ENCODE measurements at places on chromosomes 13 and 19. TPM values are rescaled to one million over a fixed set of nuclear protein-coding genes. Genes with fewer than 3 reads are reported as not detected.

RHPN2 gene
- 1.5 TPM for total RNA-seq

SCAMP4 gene
- total RNA-seq: 36.6 TPM

FLT1 gene
- 32.0 TPM for total RNA-seq

ZNF99 gene
- total RNA-seq: 0.32 TPM

RAB3D gene
- 33.5 TPM for total RNA-seq

CGB3 gene
- not detected for total RNA-seq

INSL3 gene
- total RNA-seq: not detected

ZNF729 gene
- not detected for total RNA-seq

HIPK4 gene
- not detected for total RNA-seq

BLOC1S3 gene
- 8.7 TPM for total RNA-seq

DNA sequence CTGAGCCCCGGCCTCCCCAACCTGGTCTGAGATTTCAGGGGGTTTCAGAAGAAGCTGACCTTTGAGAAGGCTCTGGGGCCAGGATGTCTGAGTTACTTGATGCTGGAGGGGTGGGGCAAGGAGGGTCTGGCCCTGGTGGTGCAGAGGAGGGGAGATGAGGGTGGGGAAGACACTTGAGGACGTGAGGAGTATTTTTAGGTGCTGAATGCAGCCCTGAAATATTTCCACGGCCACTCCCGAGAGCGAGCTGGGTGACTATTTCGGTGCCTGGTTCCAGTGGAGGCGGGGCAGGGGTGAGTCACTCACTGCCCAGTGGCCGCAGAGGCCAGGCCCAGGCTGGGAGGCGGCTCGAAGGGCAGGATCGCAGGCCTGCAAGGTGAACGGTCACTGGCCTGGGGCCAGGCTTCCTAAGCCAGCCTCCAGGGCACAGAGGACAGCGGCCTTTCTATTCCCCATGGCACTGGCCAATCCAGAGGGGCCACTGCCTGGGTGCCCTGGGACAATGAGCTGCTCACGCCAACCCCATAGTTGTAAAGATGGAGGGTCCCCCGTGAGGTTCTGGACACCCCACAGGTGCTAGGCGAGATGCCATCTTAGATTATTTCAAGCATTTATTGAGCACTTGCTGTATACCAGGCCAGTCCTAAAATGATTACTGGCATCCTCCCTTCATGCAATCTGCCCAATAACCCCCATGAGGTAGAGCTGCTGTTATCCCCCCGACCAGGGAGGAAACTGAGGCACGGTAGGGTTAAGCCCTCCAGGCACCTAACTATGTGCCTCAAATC, 19.7 kb upstream of the JUND start:
- DNase-seq: peak; percentile 95

- no peak for DNase-seq
Measured at GRCh38 chr13:106997696-106998095, 429.8 kb upstream of the ARGLU1 start.

DNA sequence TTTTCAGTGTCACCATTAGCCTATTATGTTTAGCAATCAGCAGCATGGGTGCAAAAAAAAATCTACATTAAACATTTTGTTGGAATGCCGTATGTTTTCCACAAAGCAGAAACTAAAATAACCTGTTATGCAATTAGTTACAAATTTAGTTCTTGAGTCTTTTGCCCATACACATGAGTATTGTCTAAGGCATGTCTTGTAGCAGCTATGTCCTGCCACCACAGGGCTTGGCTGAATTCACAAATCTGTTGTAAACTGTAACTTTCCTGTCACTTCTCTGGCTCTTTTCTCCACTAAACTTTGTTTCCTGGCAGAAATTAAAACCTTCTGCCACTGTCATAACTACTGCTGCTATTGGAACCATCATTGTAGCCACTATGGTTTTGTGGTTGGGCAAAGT, 277.9 kb upstream of the SPRY2 start:
- no peak for DNase-seq

- DNase-seq: no peak
Measured at GRCh38 chr19:771332-771785, 20.4 kb downstream of the MISP start.

DNA sequence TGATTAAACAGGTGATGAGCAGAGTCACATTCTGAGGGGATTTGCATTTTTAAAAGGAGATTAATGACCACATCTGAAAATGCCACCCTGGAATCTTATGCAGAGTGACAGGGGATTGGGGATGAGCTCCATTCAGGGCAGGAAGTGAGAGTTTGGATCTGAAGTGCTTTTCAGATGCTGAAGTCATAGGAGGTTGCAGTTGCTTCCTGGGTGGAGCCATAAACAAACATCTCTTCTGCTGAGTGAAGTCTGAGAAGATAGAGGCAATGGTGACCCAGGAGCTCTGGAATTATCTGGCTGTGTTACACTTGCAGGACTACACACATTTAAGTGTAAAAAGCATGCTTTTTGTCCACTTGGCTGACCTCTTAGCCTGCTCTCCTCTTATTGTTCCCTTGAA, 51.4 kb upstream of the PSG8 start:
- no peak for DNase-seq

DNA sequence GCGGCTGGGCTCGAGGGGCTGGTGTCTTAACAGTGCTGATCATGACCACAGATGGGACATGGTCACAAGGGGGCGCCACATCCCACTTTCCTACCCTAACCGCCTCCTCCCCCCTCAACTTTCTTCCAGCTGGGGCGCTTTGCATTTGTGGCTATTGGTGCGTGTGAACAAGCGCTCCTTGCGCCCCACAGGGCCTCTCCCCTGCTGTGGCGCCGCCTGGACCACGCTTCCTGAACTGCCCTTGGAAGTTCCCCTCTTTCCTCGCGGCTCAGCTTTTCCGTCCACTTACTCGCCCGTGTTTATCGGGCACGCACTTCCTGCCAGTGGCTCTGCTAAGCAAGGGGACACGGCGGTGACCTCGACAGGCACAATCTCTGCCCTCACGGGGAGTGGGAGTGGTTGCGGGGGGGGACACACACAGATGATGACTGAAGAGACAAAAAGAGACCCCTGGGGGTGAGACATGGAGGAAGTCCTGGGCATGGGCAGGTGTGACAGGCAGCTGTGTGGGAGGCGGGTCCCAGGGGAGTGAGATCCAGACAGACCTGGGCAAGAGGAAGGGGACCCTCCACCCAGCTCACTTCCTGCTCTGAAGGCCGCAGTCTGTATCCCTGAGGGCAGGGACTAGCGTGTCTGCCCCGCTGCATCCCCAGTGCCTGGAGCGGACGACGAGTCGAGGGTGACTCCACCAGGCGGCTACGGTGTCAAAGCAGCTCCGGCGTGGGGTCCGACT, 40.3 kb downstream of the ZNF787 start:
- DNase-seq: peak; percentile 89

- DNase-seq: no peak
Measured at GRCh38 chr13:100625447-100625846, 36.9 kb upstream of the GGACT start.

DNA sequence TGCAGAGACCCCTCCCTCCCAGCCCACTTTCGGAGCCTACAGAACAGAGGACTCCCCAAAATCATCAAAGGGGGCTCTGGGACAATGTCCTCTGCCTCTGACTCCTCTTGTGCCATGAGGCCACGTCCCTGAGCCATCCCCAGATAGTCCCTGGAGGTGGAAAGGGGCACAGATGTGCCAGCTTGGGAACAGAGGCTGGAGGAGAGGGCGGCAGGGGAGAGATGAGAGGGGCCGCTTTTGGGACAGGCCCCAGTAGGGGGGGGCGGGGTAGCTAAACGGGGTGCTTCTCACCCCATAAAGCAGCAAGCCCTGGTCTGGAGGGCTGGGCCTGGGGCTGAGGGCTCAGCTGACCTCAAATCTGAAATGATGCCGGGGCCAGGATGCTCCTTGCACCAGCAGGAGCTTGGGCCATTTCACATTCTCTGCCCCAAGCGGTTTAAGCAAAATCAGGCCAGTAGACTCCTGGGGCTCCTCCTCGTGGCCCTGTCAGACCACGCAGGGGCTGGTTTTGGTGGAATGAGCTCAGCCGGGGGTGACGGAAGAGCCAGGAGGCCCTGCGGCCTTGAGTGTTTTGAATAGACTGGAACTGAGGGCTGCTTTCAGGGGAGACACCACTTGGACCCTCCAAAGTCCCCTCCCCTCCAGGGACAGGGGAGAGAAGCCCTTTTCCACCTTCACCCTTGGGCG, 27.1 kb downstream of the ONECUT3 start:
- DNase-seq: no peak

DNA sequence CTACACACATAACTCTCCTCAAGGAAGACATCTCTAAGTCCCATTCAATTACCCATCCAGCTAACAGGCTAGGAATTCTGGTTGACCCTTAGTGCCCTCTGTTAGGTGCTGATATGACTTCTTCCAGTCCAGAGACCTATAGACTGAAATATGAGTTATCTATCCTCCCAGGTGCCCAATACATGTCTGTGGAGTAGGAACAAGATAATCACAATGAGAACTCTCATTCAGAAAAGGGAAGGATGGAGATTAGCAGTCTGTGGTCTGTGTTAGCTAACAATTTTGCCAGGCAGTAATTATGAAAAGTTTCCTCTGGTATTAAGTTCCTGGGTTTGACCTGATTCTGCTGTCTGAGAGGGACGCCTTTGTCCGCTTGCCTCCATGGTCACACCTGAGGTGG, 44.2 kb upstream of the SLAIN1 start:
- DNase-seq: no peak

DNA sequence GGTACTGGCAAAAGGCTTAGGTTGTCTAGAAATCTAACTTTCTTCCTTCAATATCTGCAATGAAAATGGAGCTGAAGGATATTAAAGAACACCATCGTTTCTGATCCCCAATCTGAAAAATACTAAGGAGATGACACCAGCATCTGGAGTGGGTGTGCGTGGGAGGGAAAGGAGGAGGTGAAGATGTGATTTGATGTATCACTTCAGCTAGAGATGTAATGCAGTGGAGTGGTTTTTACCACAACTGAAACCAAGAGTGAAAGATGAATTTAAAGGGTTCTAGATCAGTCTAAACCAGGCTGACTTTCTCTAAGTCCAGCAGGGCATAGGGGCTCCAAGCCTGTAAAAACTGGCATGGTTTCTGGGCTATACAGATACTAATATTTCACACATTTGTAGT, 148.4 kb downstream of the AKAP11 start:
- DNase-seq: no peak

- no peak for DNase-seq
Measured at GRCh38 chr19:31258211-31259052, 90.8 kb downstream of the TSHZ3 start.

- DNase-seq: no peak
Measured at GRCh38 chr19:10838377-10838776, 2.4 kb upstream of the TMED1 start.

GRCh38 chr13:75870397-75870903, 234.3 kb downstream of the LMO7 start:
- no peak for DNase-seq

DNA sequence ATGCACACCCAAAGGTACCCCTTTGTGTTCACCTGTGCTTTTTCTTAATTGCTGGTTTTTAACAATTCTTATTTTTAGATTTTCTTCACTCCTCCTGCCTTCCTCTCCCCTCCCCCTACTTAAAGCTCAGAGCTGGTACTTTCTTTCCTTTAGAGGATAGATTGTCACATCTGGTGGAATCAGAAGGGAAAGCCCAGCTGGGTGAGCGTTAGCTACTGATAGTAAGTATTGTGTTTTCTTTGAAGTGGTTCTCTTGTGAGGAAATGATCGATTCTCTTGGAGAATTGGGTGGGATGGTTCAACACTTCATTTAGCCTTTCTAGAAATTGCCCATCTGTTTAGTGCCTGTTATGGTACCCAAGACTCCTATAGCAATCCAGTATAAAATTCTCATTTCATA, 84.8 kb downstream of the FLT1 start:
- DNase-seq: no peak

- DNase-seq: no peak
Measured at GRCh38 chr13:65999411-65999810, 1230.7 kb downstream of the PCDH9 start.

DNA sequence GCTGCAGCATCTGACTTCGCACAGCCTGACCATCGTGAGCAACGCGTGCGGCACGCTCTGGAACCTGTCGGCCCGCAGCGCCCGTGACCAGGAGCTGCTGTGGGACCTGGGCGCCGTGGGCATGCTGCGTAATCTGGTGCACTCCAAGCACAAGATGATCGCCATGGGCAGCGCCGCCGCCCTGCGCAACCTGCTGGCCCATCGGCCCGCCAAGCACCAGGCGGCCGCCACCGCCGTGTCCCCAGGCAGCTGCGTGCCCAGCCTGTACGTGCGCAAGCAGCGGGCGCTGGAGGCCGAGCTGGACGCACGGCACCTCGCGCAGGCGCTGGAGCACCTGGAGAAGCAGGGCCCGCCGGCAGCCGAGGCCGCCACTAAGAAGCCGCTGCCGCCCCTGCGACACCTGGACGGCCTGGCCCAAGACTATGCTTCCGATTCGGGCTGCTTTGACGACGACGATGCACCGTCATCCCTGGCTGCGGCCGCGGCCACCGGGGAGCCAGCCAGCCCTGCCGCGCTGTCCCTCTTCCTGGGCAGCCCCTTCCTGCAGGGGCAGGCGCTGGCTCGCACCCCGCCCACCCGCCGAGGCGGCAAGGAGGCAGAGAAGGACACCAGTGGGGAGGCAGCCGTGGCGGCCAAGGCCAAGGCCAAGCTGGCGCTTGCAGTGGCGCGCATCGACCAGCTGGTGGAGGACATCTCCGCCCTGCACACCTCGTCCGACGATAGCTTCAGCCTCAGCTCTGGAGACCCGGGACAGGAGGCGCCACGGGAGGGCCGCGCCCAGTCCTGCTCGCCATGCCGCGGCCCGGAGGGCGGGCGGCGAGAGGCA, 13.6 kb downstream of the C19orf25 start:
- DNase-seq: no peak

DNA sequence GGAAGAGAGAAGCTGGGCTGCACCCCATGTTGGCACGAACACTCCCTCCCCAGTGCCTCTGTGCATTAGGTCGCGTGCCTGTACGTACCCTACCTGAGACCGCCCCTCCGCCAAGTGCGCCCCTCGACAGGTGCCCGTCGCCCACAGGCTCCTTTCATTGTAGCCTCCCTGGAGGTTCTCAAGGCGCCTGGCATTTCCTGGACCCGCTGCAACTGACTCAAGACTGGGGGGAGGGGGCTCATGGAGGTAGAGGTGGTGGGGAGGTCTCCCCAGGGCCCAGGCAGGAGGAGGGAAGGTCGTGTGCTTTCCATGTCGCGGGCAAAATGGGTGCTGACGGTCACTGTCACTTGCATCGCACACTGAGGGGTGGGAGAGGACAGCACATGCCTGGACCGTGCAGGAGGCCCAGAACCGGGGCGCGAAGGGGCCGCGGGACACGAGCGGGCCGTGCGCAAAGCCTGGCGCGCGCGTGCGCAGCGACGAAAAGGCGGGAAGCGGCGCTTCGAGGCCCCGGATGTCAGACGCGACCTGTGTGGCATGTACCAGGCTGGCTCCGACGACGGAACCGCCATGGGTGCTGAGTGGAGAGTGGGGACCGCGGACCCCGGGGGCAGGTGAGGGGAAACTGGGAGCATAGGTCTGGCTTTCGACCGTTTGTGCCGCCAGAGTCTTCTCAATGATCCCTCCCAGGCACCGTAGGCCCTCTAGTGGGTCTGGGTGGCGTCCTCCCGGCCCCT, 16.5 kb downstream of the NFIX start:
- DNase-seq: no peak

GRCh38 chr13:110698689-110699088, 7.2 kb downstream of the CARS2 start:
- no peak for DNase-seq

- peak; percentile 84 for DNase-seq
Measured at GRCh38 chr13:49220036-49220855, at the start of gene MLNR. Gene MLNR, plus strand, starts transcription at chr13:49220338. Its CDS starts 0 bp downstream, at chr13:49220338.
